ENCODE measurements at places on chromosomes 11 and 22.

- DNase-seq = peak; percentile 27
These were observed 465 bp downstream of the MAPK1 start for GRCh38 chr22:21866833-21867527.

DNA sequence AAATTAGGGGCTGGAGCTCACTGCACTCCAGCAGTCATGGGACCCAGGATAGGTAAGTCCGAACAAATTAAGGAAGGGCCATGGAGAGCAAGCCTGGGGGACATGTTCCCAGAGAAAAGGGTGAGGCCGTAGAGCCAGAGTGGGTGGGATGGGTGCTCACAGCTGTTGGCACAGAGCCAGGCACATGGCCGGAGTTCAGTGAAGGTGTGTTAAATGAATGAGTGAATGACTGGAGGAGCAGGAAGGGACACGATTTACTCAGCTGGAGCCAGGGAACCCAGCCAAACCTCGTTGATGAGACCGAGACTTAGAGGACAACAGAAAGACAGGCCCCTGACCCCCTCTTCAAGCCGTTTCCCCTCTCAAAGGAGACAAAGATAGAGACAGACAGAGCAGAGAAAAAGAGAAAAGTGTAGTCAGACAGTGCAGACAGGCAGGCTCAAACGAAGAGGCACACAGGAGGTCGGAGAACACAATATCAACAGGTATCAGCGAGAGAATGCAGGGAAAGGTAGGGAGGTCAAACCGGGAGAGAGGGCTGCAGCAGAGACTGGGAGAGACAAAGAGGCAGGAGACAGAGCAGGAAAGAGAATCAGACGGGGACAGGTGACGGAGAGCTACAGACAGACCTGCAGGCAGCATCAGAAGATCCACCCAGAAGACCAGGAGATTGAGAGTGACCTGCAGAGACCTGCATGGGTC lies 590 bp downstream of the SLCO2B1 start:
- no peak for DNase-seq

DNA sequence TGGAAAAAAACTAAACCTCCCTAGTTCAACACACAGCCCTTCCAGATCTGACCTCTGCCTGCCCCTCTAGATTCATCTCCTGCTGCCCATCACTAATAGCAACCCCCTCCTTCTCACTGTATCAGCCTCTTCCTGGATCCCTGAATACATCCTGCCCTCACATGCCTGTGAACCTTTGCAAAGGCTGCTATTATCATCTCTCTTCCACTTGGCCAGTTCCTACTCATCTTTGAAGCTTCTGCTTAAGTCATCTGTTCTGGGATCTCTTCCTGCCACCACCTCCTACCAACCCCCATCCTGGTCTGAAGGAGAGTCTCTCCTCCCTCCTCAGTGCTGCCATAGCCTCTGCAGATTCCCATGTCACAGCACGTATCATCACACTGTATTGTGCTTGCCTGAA lies 38.0 kb upstream of the AMOTL1 start:
- no peak for DNase-seq

GRCh38 chr11:123272565-123272964 lies 77.5 kb upstream of the CLMP start:
- DNase-seq = no peak

DNA sequence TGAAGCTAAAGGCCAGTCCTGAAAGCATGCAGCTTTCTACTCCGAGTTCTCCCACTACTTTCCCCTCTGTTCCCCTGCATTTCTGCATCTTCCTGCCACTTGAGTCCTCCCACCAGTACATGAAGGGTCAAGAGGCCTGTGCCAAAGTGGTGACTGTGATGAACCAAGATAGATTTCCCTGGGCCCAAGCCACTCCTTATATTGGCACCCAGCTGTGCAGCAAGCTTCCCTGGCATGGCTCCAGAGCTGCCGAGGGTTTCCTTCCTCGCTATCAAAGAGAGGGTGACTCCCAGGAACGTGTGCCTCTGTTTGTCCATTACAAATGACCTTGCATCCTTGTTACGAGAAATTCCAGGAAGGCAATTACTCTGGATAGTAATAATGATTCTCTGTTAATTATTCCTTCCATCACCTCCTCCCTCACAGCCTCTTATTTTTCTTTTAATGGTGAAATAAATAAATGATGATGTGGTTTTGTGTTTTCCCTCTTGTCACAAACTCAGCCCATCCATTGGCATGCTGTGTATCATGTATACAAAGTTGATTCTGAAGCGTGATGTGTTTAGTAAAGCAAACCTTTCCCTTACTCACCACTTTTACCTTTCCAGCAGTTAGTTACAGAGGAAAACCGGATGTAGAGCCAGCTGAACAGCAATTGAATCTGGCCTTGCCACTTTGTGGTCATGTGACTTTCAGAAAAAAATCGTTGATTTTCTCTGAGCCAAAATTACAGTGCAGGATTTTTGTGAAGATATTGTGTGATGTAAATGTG lies 8.3 kb downstream of the SRSF8 start:
- DNase-seq = no peak

DNA sequence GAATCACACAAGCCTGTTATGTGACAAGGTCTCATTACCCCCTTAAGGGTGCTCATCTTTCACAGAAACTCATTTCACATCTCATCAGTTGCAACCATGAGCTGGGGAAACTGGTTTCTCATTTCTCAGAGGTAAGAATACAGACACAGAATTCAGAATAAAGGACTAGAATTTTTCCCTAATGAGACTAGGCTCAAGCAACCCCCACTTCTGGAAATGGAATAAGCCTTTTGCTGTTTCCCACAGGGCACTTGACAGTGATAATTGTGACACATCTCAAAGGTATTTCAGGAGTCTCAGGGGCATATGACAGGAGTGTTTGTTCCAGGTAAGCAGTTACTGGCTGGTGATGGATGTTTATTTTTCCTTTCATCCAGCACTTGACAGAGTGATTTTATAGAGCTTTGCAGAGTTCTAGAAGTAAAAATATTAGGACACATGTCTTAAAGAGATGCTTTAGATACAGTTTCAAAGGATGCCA lies 112.9 kb upstream of the DDI1 start:
- no peak for DNase-seq

GRCh38 chr11:13963949-13964770 lies 1.6 kb downstream of the SPON1 start:
- DNase-seq = no peak

- no peak for DNase-seq
These were observed 72.8 kb upstream of the CDON start for GRCh38 chr11:126135235-126136176.

GRCh38 chr11:27084518-27084917 lies 43.9 kb downstream of the BBOX1 start:
- no peak for DNase-seq

GRCh38 chr22:42635531-42635930 lies 4.9 kb downstream of the ATP5MGL start:
- DNase-seq = no peak

- DNase-seq = no peak
These were observed 63.6 kb downstream of the TNRC6B start for GRCh38 chr22:40241200-40241763.

DNA sequence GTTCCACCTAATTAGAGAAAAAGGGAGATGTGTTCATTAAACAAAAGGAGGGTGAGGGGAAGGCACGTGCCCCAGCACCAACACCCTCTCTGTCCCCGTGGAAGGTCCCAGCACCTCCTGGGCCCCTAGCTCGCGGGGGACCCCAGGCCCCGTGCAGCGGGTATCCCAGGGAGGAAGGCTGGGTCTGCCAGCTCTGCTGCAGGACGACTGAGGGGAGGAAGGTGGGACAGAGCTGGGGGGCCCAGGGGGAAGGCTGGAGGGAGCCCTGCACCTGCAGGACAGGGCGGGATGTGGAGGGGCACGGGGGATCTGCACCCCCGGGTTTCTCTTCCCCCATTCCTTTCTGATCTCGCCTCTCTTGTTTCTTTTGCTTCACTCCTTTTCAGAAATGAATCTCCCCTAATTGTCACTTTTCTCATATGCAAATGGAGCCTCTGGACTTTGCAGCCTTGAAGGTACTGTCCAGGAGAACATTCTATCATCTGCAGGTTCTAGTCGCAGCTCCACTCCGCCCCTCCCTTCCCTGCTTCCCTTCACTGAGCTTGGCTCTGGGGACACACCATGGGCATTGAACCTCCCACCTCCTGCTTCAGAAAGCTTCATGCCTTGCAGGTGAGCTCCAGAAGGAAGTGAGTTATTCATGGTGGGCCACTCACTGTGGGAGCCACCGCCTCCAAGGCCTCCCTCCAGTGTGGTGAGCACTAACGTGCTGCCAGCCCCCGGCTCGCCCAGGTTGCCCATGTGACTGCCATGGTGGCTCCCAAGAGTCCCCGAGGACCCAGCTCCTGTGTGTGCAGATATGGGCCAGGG lies 111.0 kb downstream of the ST3GAL4 start:
- no peak for DNase-seq

- DNase-seq = no peak
These were observed 59.2 kb downstream of the MYO7A start for GRCh38 chr11:77187111-77187750.

- no peak for DNase-seq
These were observed 50.3 kb downstream of the COPB1 start for GRCh38 chr11:14449302-14449714.

DNA sequence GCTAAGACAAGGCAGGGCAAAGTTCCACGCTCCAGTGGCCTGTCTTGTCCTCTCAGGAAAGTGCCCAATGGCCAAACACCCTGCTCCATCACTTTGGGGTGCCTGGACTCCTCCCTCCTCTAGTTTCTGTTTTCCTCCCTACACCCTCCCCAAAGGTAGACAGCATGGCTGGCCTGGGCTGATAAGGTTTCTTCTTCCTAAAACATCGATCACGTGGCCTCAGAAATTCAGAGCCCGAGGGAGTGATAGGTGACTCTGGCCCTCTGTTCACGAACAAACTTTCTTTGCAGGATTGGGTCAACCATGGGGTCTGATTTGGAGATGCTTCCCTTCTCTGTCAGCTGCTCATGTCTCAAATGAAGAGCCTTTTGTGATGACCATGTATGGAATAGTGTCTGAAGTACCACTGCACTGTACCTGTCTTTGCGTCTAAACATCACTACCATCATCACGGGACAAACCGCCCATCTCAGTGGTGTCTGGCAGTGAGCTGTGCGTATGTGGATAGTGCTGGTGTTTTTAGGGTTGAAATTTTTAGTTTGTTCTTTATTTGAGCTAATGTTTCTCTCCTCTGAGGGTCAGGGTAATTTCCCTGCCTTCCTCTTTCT lies 6.1 kb downstream of the MICAL2 start:
- DNase-seq = no peak

GRCh38 chr11:36116161-36116560 lies 172.3 kb downstream of the LDLRAD3 start:
- no peak for DNase-seq

- DNase-seq = no peak
These were observed 83.7 kb downstream of the STIM1 start for GRCh38 chr11:3939211-3939610.

GRCh38 chr11:35752115-35752514 lies 89.5 kb downstream of the TRIM44 start:
- DNase-seq = no peak

DNA sequence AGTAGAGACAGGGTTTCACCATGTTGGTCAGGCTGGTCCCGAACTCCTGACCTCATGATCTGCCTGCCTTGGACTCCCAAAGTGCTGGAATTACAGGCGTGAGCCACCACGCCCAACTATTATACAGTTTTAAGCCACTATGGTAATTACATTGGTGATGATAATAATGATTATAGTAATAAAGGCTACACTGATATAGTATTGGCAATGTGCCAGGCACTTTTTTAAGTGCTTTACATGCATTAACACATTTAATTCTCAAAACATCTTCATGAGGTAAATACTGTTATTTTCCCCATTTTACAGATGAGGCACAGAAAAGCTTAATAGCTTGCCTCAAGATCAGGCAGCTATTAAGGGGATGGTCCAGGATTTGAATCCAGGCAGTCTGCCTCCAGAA lies 222.5 kb downstream of the SOX6 start:
- no peak for DNase-seq

DNA sequence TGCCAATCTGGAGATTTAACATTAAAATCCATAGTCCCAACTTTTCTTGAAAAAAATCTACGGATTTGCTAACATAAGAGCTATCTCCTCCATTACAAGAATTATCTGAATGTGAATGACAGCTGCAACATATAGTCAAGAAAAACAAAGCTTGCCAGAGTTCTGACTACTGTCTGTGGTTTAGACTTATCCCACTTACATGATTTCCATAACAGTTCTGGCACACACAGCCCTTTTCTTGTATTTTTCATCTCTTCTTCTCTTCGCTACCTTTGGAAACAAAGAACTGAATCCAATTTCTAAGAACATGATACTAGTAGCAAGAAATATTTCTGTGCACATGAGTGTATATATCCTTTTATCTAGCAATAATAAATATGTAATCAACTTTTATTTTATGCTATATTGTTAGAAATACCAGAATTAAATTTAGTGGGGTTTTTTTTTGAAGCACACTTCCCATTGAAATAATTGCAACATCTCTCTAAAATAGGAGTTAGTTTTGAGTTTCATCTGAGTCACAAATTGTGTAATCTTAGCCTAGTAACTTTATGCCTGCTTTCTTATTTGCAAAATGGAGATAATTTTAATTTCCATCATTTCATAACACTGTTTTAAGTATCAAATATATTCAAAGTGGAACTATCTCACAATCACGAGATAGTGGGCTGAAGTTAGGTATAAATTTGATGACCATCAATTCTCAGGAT lies 1217.6 kb downstream of the JRKL start:
- DNase-seq = no peak
